Stimulated activated CD4-positive, alpha-beta T cell treated with anti-CD3 and anti-CD28 coated beads, Interleukin-4, amount 100 ng/mL, for 48 hours (primary cell): ENCODE measurements at places on chromosomes 5 and 9.

- DNase-seq = no peak
Measured at GRCh38 chr5:77563475-77563874, 71.4 kb upstream of the WDR41 start.

- DNase-seq = no peak
Measured at GRCh38 chr5:2381861-2382260, 369.6 kb downstream of the IRX2 start.

DNA sequence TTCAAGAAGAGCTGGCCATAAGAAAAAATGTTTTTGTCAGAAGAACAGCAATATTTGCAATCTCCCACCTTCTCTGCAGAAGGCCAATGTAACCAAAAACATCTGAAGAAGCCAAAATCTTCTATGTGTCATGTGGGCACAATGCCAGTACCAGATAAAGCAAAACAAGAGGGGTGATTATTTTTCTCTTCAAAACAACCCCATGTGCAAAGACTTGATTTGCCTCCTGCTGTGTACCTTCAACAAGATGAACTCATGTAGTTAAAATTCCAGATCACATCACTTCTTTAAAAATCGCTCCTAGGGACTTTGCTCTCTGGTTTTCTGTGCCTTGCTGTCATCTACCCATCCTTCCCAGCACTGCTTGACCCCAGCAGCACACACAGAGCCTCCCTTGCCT is 134.0 kb upstream of the MAP3K1 start:
- DNase-seq = no peak

DNA sequence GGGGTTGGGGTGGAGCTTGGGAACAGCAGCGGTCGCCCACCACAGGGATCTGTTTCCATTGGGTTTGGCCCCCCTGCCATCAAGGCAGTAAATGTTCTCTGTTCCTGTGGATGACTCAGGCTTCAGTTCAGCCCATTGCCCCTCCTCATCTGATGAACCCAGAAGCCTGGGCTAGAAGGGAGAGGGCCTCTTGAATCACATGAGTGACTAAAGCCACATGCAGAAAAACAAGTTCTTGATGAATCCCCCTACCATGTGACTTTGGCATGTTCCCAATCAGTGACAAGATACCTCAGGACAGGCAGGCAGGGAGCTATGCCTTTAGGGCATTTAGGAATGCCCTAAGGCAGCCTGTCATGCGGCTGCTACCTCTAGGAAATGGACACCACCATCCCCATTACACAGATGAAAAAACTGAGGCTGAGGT is 2.5 kb downstream of the SH3PXD2B start:
- DNase-seq = no peak

- DNase-seq = no peak
Measured at GRCh38 chr5:16659536-16659935, 42.7 kb upstream of the RETREG1 start.
